ENCODE measurements at places on chromosomes 13 and 19.

DNA sequence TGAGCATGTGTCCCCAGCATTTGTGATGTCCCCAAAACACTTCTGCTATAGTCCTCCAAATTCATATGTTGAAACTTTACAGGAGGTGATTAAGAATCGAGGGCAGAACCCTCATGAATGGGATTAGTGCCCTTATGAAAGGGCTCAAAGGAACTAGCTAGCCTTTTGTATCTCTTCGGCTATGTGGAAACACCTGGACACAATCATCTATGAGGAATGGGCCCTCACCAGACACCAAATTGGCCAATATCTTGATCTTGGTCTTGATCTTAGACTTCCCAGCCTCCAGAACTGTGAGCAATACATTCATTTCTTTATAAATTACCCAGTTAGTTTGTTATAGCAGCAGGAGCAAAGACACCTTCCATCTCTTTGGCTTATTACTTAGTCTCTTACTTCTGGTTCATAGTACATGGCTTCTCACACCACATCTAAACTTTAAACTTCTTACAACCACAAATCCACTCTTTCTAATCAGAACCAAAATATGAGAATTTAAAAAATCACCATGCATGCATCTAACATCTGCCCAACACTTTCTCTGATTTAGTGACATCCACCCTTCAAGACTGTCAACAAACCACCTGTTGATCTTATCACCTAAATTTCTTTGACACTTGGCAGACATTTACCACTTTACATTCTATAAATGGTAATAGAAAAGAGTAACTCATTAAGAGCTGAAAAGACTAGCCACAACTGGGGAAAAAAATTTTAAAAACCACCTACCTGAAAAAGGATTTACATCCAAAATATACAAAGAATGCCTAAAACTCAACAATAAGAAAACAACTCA is 6.7 kb upstream of the SERPINE3 start:
- DNase-seq = no peak

DNA sequence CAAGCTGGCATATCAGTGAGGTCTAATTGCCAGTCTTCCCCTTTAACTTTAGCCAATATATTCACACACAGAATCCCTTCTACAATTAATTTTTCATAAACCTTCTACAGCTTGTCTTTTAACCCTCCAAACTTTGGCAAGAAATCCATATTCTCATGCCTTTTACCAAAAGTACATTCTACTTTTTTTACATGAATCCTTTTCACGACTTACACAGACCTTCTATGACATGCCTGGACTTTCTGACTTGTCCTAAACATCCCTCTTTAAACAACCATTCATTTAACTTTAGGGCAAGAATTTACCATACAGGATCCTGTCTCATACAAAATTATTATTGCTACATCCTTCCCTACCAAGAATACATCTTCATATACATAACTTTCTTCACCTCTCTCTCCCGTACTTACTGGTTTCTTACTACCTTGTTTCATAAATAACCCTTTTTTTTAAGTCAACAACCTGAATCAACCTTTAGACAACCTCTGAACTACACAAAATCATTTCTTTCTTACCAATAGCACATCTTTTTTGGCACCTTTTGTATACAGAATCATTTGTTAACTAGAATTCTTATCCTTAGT is 23.5 kb downstream of the ZNF544 start:
- no peak for DNase-seq

DNA sequence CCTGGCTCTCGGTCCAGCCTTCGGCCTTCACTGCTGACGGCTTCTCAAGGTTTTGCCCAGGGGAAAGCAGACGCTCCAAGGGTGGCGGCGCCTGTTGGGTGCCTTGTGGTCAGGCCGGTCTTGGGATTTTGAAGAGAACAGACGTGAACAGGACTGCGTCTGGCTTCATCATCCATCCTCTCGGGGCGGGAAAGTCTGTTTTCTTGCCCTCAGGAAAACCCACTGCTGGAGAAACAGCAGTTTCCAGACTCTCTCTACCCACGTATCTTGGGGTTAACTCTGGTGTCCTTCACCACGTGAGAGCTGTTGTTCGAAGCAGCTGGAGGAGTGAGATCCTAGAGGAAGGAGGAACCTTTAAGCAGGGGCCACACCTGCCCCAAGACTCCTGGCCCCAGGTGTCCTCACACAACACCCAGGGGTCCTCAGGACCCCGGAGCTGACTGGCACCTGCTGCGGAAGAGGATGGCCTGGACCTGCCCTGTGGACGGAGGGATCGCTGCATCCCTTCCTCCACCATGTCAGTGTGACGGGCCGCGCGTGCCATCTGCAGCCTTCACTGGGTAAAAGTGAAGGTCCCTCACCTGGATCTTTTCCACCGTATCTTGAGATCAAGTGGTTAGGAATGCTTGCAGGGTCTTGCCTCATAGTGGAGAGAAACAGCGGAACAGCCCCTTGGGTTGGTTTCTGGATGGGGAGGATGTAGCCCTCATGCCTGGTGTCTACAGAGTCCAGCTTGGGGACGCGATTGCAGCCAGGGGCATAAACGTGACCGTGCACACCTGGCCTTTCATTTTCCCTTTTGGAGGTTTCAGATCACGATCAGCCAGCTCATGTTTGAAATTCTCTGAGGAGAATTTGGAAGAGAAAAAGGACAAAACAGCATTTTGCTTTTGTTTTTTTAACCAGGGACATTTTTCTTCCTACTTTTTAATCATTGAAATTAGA is 69.5 kb upstream of the MCF2L start:
- DNase-seq = no peak

DNA sequence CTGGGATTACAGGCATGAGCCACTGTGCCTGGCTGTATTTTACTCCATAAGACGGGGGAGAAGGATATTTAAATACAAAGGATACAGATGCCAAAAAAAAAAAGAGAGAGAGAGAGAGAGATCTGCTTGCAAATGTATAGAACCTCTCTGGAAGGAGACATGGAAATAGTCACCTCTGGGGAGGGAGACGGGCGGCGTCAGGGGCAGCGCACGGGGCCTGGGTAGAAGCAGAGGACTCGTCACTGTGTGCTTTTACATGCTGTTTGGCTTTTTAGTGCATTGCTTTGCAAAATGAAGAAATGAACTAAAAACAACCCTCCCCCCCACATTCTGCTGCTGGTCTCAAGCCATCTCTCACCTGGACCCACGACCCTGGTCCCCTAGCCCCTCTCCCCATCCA is 4.8 kb upstream of the ZNF653 start:
- DNase-seq = no peak

DNA sequence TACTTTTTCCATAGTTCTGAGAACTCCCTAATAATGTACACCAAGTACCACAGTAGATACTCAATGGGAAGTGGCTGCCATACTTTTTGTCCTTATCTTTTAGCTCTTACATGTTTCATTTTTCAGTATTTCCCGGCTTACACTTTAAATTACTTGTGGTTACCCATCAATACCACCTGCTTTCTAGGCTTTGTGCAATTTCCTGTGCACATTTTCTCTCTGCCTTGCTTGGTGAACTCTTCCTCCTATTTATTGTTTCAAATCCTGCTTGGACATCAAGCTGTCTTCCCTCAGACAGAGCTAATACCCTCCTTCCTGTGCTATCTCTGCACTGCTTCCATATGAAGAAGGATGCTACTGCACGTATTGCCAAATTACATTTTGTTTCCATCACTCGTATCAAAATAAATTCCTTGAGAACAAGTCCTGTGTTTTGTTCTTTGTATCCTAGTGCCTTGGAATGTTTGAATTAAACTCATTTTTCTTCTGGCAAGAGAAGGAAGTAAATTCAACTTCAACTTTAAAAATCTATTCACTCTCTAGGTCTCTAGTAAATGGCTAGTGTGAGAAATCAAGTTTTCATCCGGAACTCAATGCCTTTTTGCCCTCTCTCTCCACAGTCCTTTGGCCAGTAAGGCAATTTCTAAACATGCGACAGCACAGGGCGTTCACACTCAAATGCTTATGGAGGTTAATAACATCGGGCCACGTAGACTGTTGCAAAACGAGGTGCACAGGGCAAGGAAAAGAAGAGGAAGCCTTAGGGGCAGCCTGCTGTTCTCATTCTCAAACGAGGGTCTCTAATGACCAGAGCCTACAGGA is 5.6 kb downstream of the ZAR1L start:
- DNase-seq = no peak

- DNase-seq = peak; percentile 32
Measured at GRCh38 chr13:51066091-51066831, 44.8 kb downstream of the C13orf42 start.

GRCh38 chr19:18603255-18603957 is 3.2 kb downstream of the CRLF1 start:
- DNase-seq = no peak

DNA sequence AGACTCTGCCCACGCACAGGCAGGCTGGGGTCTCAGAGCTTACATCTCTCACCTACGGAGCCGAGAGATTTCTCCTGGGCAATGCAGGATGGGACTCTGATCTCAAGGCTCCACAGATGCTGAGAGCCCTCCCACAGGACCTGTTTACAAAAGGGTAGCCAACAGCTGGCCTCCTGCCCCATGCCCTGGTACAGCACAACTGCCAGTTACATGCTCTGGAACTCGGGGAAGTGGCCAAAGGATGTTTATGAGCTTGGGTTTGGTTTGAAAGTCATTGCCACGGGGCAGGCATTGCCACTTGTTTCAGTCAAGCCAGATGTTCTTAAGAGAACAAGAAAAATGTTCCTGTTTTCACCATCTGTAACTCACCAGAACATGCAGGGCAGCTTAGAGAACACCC is 3.5 kb downstream of the DHRS12 start:
- DNase-seq = peak; percentile 66

GRCh38 chr13:32267836-32268439 is 47.2 kb downstream of the ZAR1L start:
- no peak for DNase-seq

DNA sequence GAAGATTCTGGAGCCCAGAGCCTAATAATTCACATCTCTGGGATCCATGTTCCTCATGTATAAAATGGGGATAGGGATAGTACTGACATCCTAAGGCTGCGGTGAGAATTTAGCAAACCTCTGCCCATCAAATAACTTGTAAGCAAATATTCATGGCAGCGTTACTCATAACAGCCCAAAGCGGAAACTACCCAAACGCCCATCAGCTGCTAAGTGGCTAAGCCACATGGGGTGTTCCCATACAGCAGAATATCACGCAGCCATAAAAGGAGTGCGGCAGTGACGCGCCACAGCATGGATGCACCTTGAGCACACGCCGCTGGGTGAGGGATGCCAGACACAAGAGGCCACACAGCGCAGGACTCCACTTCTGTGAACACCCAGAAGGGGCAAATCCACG is 19.7 kb downstream of the VRK3 start:
- no peak for DNase-seq

DNA sequence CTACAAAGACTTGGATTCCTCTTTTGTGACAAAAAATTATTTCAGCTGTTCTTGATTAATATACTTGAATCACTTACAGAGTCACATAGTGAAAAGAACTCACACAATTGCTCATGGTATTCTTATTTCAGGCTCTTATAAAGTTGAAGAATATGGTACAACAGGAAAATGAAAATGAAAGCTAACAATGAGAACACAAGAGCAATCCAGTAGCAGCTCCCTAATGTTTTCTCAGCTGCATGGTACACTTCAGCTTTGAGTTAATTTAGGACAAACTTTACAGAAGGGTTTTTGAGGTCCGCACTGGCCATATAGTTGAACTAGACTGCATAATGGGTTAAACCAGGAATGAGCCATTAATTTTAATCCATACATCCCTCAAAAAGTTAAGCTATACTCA is 1261.8 kb downstream of the SLITRK5 start:
- no peak for DNase-seq

DNA sequence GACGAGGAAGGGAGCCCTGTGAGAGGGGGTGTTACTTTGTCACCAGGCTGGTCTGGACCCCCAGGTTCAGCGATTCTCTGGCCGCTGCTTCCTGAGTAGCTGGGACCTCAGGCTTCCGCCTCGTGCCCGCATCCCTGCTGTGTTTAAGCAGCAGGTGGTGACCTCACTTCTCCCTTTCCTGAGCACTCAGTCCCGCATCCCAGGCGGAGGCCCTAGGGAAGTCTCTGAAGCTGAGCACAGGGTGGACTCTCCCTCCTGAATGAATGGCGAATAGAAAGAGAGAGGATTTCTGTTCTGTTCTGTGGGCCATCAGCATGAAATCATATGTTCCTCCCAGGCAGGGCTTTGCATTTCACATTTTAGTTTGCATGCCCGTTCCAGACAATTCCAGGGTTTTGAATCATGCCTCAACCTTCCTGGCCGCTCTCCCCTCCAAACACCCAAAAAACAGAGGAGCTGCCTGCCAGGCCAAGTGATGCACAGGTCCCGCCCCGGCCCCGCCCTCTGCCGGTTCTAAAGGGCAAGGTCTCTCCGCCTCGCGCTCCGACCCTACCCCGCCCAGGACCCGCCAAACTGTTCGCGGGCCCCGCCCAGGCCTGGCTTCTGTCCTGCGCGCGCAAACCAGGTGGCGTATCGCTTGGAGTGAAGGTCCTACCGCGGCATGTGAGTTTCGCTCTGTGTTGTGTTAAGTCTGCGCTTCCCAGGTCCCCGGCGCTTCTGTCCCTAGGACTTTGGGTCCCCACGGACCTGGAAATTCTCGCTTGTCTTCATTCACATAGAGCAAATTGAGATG is 35.1 kb upstream of the ZNF808 start:
- no peak for DNase-seq

- no peak for DNase-seq
Measured at GRCh38 chr19:17538684-17539237, 16.7 kb upstream of the COLGALT1 start.

GRCh38 chr13:47215736-47216135 is 318.9 kb upstream of the HTR2A start:
- peak; percentile 73 for DNase-seq

DNA sequence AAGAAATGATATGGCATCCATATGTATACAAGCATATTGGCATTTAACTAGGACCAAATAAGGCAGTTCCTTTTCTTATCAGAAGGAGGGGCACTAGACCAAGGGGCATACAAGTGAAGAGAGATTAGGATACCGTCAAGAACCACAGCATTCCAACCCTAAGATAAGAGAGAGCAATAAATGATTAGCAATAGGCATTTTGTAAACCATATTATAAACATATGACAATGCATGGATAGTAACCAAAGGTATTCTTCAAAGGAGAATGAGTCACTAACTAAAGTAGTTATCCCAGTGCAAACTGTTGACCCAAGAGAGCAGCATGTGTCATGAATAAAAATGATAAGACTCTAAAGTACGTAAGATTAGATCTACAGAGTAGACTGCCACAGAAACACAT is 500.9 kb upstream of the HTR2A start:
- no peak for DNase-seq

GRCh38 chr13:40895227-40896184 is 106.1 kb downstream of the SLC25A15 start:
- DNase-seq = no peak
